NAMALWA (cell line): ENCODE measurements at places on chromosomes 3 and 15.

GRCh38 chr15:34655326-34655725 is 71.9 kb upstream of the GOLGA8B start:
- DNase-seq: no peak

DNA sequence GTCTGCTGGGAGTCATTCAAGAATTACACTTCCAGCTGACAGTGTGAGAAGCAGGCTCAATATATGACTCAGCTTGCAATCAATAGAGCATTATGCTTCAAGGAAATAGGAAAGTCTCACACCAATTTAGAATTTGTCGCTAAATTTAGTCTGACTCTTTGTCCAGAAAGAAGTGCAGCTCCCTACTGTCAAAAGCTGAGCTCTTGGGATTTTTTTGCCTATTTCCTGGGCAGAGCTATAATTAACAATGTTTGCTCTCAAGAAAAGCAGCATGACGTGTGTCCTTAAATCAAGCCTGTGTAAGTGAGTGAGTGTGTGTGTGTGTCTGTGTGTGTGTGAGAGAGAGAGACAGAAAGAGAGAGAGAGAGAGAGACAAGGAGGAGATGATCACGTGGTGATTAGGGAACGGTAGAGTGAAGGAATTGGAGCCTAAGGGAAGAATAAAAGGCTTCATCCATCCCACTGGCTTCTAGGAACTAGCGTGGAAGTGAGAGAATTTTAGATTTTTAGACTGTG is 16.4 kb upstream of the SLC35G2 start:
- DNase-seq: no peak

- no peak for DNase-seq
Observed at GRCh38 chr3:196889844-196890708, 22.4 kb downstream of the SENP5 start.

GRCh38 chr15:77352887-77353286 is 67.0 kb downstream of the PEAK1 start:
- no peak for DNase-seq

DNA sequence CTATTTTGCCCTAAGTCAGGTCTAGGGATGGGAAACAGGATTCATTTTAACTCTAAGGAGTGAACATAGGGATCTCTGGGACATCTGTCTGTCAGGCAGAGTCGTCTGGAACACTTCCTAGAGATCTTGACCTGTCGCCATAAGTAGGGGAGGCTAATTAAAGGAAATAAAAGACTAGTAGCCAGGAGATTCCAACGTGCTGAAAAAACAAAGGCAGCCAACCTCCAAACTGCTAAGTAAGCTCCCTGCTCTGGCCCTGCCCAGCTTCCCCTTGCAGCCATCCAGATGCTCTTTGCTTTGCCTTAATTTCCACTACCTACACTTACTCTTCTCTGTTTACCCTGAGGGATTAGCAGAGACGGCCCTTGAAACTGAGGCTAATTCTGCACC is 18.4 kb upstream of the TSEN2 start:
- no peak for DNase-seq

GRCh38 chr3:147733217-147733616 is 324.1 kb downstream of the ZIC1 start:
- DNase-seq: no peak

DNA sequence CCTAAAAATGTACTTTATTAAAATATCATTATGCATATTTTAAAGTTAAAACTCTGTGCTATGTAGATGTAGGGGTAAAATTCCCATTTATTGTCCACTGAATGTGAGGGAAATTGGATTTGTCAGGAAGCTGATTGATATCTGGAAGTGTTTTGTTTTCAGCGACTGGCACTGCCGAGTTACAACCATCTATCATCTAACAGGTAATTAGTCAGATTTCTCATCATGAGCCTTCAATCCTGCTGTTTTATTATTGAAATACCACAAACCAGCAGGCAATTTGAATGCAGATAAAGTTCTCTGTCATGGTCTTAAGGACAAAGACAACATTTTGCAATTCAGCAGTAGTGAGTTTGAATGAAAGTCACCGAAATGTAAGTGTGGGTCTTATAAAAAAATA is 40.5 kb downstream of the ZIC1 start:
- DNase-seq: no peak

DNA sequence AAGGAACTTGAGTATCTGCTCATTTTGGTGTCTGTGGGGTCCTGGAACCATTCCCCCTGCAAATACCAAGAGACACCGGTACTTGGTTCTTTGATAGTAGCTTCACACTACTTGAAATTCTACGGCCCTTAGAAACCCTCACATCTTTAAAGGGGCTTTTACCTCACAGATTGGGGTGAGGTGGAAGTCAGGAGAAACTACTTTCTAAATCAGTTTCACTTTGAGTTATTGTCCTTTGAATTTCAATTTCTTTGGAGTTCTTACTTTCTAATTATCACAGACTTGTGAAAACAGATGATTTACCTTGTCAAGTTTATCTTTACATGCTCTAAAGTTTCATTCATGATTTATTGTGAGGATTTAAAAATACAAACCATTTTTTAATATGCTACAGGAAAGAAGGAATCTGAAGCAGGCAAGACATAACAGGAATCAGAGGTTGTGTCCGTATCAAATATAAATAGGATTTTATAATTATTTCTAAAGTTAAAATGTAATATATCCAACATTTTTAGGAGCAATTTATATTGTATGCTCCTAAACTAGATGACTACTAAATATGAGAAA is 98.9 kb downstream of the NEDD4 start:
- DNase-seq: peak; percentile 35

- no peak for DNase-seq
Observed at GRCh38 chr3:127615631-127616305, 13.2 kb upstream of the PODXL2 start.

GRCh38 chr15:101623367-101624304 is 28.5 kb downstream of the TM2D3 start:
- no peak for DNase-seq

GRCh38 chr3:100044369-100044768 is 69.9 kb downstream of the FILIP1L start:
- peak; percentile 79 for DNase-seq

DNA sequence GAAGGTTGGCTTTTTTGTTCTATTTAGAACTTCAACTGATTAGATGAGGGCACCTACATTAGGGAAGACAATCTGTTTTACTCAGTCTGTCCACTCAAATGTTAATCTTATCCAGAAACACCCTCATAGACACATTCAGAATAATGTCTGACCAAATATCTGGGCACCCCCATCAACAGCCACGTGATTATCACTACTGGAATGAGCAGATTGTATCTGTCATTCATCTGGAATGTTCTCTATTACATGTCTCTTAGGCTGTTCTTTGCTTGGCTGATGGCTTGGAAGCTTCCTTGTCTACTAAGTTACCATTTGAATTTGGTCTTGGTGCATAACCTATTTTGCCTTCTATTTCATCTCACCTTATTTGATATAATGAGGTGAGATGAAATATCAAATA is 15.7 kb upstream of the LRRC58 start:
- no peak for DNase-seq

DNA sequence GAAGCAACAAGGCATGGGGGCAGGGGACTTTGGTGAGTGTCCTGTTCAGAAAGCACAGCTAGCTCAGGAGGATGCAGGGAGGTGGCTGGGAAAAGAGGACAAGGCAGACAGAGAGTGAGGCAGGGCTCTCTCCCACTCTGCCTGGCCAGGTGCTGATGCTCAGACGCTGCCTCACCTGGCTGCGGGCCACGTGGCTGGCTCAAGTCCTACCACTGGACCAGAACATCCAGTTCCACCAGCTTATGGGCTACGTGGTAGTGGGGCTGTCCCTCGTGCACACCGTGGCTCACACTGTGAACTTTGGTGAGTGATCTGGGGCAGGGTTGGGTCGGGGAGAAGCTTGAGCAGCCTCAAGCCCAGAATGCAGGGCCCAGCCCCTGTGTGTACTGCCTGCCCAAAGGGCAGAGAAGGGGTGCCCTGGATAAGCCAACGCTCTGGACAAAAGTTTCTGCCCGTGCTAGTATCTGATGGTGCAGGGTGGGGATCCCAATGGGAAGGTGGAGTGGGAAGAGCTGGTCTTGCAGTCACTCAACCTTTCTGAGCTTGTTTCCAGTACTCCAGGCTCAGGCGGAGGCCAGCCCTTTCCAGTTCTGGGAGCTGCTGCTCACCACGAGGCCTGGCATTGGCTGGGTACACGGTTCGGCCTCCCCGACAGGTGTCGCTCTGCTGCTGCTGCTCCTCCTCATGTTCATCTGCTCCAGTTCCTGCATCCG is 20.9 kb downstream of the NOX5 start:
- no peak for DNase-seq

DNA sequence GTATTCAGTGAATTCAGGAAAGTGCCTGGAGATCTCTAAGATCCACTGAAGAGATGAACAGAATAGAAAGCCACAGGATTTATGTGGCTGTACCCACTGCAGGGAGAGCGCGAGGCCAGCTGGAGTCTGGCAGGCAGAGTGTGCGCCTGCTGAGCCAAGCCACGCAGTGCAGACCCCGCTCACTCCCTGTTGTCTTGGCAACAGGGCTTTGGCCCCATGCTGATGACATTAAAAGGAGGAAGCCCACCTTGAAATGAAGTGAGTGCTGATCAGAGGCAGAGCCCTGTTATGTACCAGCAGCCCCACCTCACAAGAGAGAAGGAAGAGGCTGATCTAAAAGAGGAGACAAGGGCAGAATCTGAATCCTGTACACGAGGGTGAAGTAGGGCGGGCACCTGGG is 36.7 kb downstream of the PXYLP1 start:
- no peak for DNase-seq

DNA sequence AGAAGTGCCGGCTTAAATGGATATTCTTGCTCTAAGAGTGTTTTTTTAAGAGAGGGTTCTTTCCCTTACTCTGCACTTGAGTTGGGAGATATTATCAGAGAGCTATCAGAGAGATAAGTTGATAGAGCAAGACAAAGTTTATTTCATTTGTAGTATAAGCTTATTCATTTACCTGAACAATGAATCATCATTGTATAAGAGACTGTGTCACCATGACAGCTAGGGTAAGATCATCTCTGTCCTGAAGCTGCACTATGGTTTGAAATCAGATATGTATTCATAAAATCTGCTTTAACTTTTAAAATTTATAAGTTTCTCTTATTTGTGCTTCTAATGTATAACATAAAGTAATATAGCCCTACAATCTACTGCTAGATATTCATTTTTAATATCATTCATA is 128.1 kb upstream of the ARL6 start:
- DNase-seq: no peak

- no peak for DNase-seq
Observed at GRCh38 chr3:109728861-109729494, 391.6 kb upstream of the DPPA4 start.

GRCh38 chr3:13141991-13142412 is 68.8 kb upstream of the IQSEC1 start:
- peak; percentile 58 for DNase-seq

- DNase-seq: no peak
Observed at GRCh38 chr3:62178032-62178431, 195.3 kb downstream of the FEZF2 start.

DNA sequence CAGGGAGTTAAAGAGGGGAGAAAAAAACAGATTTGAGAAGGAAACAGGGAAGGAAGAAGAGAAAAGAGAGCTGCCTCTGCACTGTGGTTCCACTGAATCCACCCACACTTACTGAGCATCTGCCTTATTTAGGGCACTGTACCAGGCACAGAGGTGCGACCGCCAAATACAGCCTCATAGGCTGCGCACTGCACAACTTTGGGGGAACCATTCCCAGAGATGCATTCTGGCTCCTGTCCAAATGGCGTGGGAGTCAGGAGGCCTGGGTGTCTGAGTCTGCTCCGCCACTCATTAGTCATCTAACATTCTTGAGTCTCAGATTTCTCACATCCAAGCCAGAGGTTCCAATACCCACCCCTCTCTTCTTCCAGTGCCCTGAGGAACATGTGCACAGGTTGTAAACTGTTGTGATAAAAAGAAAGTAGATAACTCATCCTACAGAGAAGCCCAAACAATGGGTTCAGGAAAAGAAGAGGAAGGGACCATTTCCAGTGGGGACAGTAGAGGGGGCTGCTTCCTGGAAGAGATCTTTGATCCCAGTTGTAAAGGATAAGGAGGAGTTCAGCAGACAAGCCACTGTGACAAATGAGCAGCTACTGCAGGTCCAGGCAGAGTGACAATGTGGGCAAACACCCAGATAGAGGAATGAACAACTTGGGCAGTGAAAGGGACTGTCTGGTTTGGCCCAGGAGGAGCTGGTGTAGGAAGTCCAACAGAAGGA is 254.6 kb downstream of the UACA start:
- no peak for DNase-seq

GRCh38 chr3:175397372-175397771 is 538.2 kb downstream of the NAALADL2 start:
- DNase-seq: no peak

GRCh38 chr3:12924437-12924836 is 83.1 kb upstream of the RPL32 start:
- peak; percentile 42 for DNase-seq

- DNase-seq: no peak
Observed at GRCh38 chr15:73322665-73323373, 45.9 kb downstream of the HCN4 start.

GRCh38 chr3:110859993-110860392 is 211.6 kb upstream of the NECTIN3 start:
- DNase-seq: no peak

- no peak for DNase-seq
Observed at GRCh38 chr3:103319912-103320311, 885.1 kb downstream of the ZPLD1 start.

DNA sequence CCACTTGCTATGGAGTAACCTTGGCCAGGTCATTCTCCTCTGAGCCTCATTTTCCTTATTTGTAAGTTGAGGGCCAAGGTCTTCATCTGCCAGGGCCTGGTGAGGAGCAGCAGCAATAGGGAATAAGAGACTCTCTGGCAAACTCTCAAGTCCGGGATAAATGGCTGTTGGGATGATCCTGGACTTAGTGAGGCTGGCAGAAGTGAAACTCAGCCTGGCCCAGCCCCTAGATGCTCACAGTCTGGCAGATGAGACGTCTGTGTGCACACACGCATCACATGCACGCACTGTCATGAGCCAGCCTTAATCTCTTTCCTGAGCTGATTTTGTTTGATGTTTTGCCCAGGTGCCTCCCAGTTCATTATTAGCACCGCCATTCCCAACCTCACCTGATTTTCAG is 26.8 kb downstream of the SLC6A6 start:
- DNase-seq: peak; percentile 35
